ENCODE measurements at places on chromosomes 3 and 15.

GRCh38 chr15:60325905-60326304, 71.9 kb downstream of the ANXA2 start:
- no peak for DNase-seq

GRCh38 chr3:63051920-63052319, 176.7 kb upstream of the CADPS start:
- no peak for DNase-seq

- no peak for DNase-seq
Measured at GRCh38 chr3:188330138-188330537, 176.2 kb downstream of the LPP start.

DNA sequence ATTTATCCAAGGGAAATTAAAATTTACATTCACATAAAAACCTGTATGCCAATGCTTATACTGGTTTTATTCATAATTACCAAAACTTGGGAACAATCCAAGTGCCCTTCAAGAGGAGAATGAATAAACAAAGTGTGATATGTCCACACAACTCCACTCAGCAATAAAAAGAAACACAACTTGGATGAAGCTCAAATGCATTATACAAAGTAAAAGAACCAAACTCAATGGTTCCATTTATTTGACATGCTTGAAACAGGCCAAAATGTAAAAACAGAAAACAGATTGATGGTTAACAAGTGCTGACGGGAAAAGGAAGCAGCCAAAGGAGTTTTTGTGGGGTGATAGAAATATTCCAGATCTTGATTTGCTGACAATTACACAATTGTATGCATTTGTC, 23.5 kb downstream of the OCA2 start:
- no peak for DNase-seq

DNA sequence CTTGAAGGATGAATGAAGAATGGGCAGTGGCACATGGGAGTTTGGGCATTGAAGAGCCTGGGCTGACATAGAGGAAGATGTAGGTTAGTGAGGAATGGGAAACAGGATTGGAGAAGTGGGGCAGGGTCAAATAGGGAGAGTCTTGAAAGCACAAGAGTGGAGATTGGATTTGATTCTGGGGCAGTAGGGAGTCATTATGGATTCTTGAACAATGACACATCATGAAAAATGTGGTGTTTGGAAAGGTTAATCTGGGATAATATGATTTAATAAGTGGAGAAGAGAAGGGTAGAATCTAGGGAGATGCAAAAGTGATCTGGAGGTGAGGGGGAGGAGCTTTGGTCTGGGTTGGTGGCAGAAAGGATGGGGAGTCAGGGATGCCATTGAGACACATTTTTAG, 45.4 kb upstream of the ROPN1 start:
- DNase-seq, result no peak

- no peak for DNase-seq
Measured at GRCh38 chr3:13700362-13700761, 151.4 kb downstream of the FBLN2 start.

GRCh38 chr15:87224404-87224803, 1032.1 kb downstream of the NTRK3 start:
- no peak for DNase-seq

- no peak for DNase-seq
Measured at GRCh38 chr3:72177075-72178050, 392.4 kb upstream of the PROK2 start.

DNA sequence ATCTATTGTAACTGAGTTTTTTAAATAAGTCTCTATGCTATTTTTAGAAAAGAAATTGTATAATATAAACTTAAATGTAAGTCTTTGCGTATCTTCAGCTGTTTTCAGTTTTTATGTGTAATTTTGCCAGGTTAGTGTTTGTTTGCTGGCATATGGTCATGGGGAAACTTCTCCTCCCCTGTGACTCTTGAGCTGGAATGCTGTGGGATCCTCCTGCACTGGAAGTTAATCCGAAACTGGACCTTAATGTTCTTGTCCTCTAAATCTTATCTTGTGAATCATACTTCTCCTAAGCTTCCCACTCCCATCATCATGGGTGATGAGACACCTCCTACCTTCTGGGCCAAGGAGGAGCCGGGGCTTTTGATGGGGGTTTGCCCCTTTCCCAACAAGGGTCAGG, 52.4 kb upstream of the CHST2 start:
- DNase-seq, result no peak

- peak; percentile 39 for DNase-seq
Measured at GRCh38 chr3:20930034-20930433, 744.0 kb upstream of the SGO1 start.

GRCh38 chr15:39345176-39345575, 235.7 kb upstream of the THBS1 start:
- no peak for DNase-seq

DNA sequence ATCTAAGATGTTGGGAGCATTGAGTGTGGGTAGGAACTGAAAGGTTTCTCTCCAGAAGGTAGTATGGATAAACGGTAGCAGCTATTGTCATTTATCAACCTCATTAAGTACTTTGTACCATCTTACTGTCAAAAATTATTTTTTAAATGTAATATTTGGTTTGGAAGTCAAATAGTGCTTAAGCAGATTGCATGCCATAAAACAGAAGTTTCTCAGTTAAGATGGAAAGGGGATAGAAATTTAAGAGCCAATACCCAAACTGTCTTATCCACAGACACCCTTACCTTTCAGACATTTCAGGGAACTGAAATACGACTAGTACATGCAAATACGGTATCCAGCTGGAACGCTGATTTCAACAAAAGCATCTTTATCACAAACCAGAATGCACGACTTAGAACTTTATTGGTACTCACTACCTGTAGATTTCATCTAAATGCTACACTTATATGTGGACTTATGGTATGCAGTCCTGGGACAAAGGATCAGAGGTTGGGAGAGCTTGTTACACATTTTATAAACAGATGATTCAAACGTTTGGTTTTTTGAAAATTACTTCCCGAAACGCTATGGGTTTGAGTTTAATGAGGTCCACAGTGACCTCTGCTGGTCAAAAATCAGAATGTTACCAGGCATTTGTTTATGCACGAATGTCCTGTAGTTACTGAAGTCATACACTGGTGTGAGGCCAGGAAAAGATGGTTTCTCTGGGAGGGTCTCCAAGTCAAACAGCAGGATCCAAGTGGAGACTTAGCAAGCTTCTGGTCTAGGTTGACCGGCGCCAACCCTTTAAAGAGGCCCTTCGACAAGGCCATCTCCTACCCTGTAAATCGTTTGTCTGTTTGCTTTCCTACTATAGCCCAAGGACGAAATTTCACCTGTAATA, 45.7 kb upstream of the DUT start:
- peak; percentile 65 for DNase-seq

- DNase-seq, result peak; percentile 96
Measured at GRCh38 chr3:48301020-48301799, 32.3 kb downstream of the SPINK8 start.

DNA sequence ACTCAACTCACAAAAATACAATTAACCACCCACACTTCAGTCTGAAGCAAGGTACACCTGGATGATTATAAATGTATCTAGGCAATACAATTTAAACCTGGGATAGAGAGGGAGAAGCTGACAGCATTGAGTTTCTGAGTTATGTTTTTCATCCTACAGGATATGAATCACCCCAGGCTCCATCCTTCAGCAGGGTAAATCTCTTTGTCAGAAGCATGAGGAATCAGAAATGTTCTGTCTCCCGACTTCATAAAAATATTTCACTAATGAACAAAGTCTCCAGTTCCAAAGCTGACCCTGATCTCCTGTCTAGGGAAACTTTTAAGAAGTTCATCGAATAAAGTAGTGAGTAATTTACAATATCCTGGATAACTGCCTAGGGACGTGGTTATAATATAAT, 25.5 kb upstream of the FRMD4B start:
- DNase-seq, result no peak

- no peak for DNase-seq
Measured at GRCh38 chr3:117874904-117875874, 1159.5 kb downstream of the IGSF11 start.

DNA sequence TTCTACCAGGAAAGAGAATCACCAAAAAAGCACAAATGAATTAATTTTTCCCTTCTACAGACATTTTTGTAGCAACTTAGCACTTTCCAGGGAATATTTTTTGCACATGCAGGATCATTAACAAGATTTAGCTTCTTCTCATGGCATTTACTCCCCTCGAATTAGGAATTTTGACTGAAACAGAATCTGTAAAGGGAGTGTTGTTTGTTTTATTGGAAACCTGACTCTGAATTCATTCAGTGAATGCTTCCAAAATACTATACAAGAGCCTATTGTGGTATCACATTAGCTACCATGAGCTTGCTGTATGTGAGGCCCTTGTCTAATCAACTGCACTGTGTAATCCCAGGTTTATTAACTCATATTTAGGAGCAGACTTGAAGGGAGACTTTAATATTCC, 130.4 kb upstream of the ATP10A start:
- DNase-seq, result no peak

- no peak for DNase-seq
Measured at GRCh38 chr3:108292450-108292849, 3.9 kb upstream of the HHLA2 start.

- DNase-seq, result peak; percentile 19
Measured at GRCh38 chr3:178320456-178321351, 215.5 kb upstream of the KCNMB2 start.

- DNase-seq, result no peak
Measured at GRCh38 chr3:4856986-4857385, 122.3 kb upstream of the BHLHE40 start.

GRCh38 chr15:85849946-85850345, 55.2 kb upstream of the KLHL25 start:
- no peak for DNase-seq

GRCh38 chr15:38297623-38298388, 45.2 kb downstream of the SPRED1 start:
- no peak for DNase-seq

DNA sequence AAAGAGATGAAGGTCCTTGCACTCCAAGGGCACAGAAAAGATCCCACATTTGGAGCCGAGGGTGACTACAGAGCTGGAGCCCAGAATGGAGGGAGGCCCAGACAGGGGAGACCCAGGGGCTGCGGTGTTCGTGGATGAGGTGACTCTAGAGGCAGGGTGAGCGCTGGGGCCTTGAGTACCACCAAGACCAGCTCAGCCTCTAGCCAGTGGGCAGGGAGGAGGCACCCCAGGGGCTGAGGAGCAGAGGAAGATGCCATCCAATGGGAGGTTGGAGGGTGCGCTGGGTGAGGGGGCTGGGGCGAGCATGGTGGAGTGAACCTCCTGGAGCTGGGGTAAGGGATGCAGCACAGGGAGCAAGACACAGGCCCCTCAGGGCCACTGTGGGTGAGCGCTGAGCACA, 13.3 kb downstream of the RRP9 start:
- DNase-seq, result peak; percentile 21

- no peak for DNase-seq
Measured at GRCh38 chr3:160486459-160486869, 36.9 kb upstream of the TRIM59 start.

DNA sequence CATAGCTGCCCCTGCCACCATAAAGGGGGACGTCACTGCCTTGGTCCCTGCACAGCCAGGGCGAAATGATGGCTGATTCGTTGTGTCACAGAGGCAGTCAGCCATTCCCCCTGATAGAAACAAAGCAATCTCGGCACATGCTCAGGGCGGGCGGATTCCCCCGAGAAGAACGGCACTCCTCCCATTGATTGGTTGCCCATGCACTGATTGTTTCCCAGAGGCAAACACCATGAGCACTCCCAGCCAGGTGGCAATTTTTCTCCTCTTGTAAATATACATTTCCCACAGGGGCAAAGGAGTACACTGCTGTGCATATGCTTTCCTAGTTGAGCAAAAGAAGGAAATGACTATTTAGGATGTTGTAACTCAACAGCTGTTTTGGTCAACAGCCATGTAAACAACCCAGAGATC, 56.5 kb downstream of the KY start:
- DNase-seq, result no peak

GRCh38 chr3:121111914-121112612, 204.1 kb downstream of the STXBP5L start:
- DNase-seq, result no peak

DNA sequence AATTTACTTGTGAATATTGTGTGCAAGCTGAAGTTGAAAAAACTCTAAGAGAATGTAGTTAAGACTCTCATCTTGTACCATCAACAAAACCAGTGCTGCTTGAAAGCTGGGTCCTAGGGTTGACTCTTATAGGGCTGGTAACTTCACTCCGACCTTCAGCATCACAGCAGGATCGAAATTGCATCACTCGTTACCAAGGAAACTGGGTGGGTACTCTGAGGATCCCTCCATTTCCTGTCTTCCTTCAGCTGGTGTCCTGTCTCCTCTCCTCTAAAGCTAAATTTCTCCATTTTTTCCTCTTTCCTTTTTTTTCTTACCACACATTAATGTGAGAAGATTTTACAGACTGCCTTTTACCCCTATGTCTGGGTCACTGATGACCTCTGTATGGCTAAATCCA, 3.0 kb upstream of the APH1B start:
- no peak for DNase-seq

- DNase-seq, result no peak
Measured at GRCh38 chr15:95636107-95636506, 694.4 kb upstream of the NR2F2 start.

DNA sequence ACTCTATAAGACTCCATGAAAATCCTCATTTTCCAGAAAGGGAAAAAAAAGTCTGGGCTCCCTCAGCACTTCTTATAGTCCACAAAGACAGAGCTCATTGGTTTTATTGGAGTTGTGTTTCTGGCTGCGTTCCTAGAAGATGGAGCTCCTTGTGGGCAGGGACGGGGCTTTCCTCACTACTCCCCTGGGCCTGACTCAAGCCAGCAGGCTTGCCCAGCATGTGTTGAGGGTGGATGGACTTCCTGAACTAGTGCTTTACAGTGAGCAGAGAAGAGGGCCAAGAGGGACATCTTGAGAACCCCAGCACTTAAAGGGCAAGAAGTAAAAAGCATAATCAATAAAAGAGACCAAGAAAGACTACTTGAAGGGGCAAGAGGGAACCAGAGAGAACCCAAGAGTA, 43.2 kb upstream of the EPHB1 start:
- no peak for DNase-seq

GRCh38 chr15:79598639-79599038, 166.5 kb downstream of the MINAR1 start:
- DNase-seq, result no peak

DNA sequence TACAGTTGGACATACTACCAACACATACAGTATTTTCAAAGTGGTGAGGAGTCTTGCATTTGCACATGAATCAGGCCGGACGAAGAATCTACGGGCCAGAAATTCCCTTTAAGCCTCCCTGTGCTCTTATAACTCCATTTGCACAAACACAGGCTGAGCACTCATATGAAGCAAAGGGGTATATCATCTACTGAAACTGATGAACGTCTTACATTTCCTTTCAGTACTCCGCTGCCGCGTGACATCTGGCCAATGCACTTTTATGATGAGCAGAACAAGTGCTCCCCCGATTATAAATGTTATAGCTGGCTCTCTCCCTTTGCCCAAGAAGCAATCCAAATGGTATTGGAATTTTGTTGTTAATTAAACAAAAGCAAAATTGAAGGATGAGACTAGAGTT, 110.3 kb upstream of the ICE2 start:
- DNase-seq, result no peak

GRCh38 chr3:196115678-196116083, 33.8 kb upstream of the TFRC start:
- no peak for DNase-seq

GRCh38 chr3:195508185-195508584, 34.9 kb downstream of the PPP1R2 start:
- no peak for DNase-seq
